ENCODE measurements at places on chromosomes 2 and 18.

- no peak for DNase-seq
Observed at GRCh38 chr2:232075859-232076258, 114.3 kb downstream of the DIS3L2 start.

DNA sequence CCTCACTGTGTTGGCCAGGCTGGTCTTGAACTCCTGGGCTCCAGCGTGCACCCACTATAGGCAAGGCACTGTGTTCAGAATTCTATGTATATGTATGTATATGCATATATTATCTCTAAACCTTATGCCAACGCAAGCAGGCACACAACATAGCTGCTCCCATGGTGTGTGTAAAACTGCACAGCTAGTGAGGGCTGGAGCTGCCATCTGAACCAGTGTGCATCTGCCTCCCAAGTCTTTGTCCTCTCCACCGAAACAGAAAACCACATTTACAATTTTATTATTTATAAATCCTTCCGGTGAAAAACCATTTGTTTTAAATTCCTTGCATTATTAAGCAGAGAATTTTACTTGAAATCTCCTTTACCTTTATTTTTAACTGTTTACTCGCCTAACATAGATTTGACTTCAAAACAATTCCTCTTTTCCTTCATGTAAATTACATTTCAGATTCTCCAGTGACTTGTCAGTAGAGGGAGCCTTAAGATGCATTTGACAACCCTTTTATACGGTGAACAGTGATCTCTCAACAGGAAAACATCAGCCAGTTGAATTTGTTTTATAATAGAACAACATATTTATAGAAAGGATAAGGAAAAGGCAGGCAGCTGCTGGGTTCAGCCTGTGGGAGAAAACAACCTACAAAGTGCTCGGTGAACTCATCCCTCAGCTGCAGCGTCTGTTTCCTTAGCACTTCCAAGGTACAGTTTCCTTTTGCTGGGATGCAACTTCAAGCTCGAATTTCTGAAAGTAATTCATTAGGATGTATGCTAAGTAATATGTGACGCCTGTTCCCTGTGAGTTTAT lies 101.2 kb downstream of the MYT1L start:
- DNase-seq: no peak

GRCh38 chr2:36461039-36461681 lies 105.6 kb downstream of the CRIM1 start:
- DNase-seq: no peak

DNA sequence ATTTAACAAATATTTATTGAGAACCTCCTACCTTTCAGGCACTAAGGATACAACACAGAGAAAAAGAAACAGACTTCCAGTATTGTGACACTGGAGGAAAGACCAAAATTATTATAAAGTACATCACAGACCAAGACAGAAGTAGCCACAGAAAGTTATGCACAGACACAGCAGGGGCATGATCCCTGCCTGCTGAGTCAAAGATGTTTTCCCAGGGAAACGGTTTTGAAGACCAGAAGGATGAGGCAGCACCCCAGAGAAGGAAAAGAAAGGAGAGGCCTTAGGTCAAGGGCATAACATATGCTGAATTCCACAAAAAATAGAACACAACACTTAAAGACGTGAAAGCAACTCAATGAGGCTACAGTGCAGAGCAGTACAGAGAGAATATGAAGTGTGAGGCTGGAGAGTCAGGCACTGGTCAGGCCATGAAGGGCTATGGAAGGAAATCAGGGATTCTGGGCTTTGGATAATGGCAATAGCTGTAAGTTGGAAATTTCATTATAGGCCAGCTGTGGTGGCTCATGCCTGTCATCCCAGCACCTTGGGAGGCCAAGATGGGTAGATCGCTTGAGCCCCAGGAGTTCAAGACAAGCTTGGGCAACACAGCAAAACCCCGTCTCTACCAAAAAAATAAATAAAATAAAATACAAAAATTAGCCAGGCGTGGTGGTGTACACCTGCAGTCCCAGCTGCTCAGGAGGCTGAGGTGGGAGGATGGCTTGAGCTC lies 8.2 kb downstream of the ADAM17 start:
- DNase-seq: no peak

DNA sequence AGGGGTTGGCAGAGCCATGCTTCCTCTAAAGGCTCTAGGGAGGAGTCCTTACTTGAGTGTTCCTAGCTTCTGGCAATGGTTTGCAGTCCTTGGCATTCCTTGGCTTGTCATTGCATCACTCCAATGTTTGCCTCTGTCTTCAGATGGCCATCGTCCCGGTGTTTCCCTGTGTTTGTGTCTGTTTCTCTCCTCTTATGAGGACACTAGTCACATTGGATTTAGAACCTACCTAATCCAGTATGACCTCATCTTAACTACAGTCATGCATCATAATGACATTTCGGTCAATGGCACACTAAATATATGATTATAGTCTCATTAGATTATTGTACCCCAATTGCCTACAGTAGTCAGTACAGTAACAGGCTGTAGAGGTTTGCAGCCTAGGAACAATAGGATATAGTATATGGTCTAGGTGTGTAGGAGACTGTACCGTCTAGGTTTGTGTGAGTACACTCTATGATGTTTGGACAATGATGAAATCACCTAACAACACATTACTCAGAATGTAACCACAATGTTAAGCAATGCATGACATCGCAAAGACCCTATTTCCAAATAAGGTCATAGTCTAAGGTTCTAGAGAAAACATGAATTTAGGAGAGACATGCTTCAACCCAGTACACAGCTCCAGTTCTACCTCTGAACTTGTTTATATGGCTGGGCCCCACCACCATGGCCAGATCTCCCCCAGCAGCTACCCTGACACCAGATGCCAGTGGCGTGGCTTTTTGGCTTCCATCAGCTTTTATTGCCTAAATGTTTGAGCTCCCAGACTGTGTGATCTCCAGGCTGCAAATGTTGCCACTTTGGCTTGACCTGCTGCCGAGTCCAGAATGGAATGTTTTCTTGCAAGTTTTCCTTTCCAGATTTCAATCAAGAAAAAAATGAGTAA lies 22.1 kb downstream of the SRD5A2 start:
- DNase-seq: no peak
